ENCODE measurements at places on chromosomes 1 and 21.
A peak's percentile ranks its signal among the peaks of the same experiment; 100 is the strongest.

GRCh38 chr1:3928586-3928985, 28.5 kb upstream of the C1orf174 start:
- no peak for DNase-seq

DNA sequence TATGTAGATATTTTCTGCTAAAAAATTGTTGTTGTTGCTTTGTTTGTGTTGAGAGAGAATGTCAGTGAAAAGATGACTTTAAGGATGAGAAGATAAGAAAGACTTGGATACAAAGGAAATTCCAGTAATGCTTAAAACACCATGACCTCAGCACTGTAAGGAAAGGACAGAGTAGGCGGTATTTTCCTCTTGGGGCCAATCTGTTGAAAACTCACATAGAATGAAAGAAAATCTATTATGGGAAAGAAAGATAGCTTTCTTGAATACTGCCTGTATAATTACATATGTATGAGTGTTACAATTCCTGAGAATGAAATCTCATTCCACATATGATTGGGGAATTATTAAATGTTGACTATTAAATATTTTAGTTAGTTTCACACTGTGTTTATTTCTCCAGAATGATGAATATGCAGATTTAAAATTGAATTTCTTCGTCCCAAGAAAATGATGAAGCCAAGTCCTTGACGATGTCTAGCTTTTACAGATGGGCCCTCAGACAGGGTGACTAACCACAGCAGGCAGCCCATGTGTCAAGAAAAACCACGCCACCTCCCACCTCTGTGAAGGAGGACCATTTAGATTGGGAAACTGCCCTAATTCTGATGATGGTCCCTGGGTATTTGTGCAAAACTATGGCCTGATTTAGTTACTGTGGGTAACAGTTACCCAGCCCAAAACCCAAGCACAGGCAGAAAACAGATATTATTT, 49.7 kb upstream of the LMO4 start:
- DNase-seq, result no peak

GRCh38 chr1:16095447-16095846, 22.0 kb upstream of the FAM131C start:
- no peak for DNase-seq

GRCh38 chr1:112344754-112345423, 51.1 kb upstream of the CTTNBP2NL start:
- DNase-seq, result no peak

- no peak for DNase-seq
Measured at GRCh38 chr1:94395748-94396309, 22.4 kb upstream of the ABCD3 start.

- no peak for DNase-seq
Measured at GRCh38 chr1:181043025-181043888, 9.5 kb downstream of the MR1 start.

DNA sequence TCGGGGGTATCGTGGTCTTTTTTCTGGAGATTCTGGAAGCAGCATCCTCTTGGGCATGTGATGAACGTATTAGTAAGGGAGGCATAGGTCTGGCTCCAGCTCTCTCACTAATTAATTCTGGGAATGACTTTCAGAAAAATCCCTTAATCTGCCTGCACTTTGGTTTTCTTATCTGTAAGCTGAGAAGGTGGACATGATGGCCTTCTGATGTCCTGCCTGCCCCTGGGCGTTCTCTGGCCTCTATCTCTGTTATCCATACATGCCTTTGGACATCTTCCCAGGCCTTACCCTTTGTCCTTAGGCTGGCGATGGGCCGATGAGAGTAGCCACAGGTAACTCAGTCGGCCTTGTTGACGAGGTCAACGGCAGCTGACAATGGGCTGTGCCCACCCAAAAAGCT, 8.8 kb downstream of the NTRK1 start:
- DNase-seq, result no peak

DNA sequence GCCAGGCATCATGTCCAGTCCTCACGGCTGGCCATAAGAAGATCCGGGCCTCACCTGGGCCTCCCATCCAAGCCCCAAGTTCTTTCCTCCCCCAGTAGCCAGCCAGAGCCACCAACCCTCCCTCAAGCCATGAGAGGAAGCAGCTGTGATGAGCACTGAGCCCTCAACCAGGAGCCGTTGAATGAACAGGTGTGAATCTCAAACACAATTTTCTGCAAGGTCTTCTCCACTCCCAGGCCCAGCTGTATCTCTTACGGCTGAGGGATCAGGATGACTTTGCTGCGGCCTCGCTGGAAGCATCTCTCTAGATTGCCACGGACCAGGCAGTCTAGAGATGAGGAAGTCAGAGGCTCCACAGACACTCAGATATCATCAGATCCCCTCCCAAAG, 9.8 kb upstream of the CLDN14 start:
- no peak for DNase-seq

- no peak for DNase-seq
Measured at GRCh38 chr1:167676205-167676915, 45.4 kb upstream of the MPZL1 start.

DNA sequence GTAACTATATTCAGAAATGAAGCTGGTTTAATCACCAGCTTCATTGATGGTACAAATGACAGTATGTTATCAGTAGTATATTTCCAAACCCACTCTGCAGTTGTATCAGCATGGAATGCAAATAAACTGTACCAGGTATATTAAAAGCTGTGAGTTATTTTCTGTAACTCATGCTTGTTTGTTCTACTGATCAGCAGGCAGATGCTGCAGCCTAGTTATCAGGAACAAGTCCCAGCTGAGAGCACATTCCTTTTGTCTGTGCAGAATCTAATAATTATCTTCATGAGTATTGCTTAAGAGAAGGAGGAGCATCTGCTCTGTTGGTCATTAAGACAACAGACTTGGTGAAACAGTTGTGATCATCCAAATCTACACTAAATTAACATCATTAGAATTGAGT, 1331.1 kb downstream of the MRPL39 start:
- no peak for DNase-seq

GRCh38 chr1:172507741-172508140, 25.2 kb upstream of the SUCO start:
- no peak for DNase-seq

DNA sequence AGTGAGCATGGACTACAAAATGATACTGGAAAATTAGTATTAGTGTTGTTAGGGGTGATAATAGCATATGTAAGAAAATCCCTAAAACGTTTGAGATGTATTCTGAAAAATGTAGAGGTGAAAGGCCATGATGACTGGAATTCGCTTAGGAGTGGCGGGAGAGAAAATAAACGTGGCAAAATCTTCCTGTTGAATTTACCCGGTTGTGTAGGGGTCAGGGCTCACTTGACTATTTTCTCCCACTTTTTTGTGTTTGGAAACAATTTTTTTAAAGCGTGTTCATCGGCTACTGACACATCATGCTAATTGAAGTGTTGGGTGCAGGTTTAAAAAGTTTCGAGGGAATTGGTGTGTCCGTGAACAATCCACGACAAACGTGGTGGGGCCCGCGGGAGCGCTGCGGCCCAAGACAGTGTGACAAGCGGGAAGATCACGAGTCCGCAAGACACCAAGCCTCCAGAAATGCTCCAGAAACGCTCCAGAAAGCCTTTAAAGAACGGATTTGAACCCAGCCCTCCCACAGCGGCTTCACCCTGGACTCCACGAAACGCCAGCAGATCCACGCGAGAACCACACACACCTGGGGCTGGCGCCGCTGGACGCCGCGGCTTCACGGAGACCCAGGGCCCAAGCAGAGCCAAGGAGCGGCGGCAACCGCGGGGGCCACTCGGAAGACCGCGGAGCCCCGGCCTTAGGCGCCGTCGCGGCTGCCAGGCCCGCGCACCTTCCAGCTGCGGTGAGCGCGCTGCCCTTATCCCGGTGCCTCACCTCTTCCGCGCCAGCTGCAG, 573 bp downstream of the PSMG1 start:
- DNase-seq, result no peak

- no peak for DNase-seq
Measured at GRCh38 chr1:23069675-23070074, 50.4 kb downstream of the KDM1A start.

DNA sequence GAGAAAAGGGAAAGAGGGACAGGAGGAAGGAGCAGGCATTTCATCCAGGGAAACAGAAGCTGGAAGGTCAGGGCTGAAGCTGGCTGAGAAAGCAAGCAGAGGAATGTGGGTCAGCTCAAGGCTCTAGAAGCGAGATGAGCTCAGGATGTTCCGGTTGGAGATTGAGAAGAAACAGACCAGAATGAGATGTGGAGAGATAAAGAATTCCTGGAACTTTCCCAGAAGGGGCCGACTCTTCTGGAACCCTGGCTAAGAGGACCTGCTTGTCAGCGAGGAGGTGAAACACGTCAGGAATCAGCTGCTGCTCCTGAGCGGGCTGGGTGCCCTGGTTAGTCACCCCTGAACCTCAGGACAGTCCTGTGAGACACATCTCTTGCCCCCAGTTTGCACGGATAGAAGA, 75.9 kb downstream of the HUNK start:
- DNase-seq, result no peak

GRCh38 chr1:101183388-101183699, 53.5 kb upstream of the S1PR1 start:
- no peak for DNase-seq

DNA sequence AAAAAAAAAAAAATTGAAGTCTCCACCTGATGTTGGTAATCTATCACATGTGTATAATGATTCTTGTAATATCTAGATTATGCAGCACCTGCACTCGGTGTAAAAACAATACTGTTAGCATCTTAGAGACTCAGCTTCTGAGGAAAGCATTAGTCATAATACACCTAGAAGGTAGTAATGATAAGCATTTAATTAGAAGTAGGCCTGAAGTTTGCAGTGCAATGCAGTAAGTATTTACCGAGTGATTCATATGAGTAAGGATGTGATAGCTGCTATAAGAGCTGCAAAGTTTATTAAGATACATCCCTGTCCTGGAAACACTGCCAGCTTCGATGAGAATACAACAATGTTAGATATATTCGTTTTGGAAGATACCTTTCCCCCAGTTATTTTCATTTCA, 196.4 kb downstream of the GREM2 start:
- DNase-seq, result no peak

DNA sequence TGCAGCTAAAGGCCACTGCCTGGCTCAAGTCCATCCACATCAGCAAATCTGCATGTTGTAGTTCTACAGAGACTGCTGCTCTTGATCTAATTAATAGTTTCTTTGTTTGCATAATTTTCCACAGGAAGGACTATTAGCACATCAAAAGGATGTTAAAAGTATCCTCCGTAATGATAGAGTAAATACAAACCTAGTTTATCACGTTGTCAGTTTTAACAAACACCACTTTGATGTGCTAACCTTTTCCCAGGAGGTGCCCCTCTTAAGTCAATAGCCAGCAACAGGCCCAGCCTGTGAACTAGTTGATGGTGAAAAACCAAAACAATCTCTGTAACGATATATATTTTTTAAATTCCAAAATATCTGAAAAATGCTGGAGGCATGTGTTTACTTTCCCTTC, 64.2 kb upstream of the SLC22A15 start:
- DNase-seq, result no peak

DNA sequence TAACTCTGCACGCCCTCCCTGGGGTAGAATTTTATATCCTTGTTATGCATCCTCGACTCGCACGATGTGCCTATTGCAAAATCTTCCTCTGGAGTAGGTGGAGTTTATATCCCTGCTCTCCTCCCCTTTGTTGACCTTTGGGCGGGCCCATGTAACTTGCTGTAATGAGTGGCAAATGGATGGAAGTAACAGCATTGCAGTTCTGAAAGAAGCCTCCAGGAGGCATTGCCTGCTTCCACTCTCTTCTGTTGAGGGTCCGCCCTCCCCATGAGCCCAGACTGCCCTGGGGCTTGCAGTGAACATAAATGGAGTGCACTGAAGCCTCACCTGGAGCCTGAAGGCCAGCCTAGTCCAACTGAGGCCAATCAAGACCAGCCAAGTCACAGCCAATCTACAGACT, 62.2 kb upstream of the GRIK3 start:
- DNase-seq, result no peak

GRCh38 chr1:242209063-242209462, 210.2 kb upstream of the MAP1LC3C start:
- DNase-seq, result no peak

- no peak for DNase-seq
Measured at GRCh38 chr1:153233448-153233847, 16.1 kb downstream of the PRR9 start.

GRCh38 chr1:224377676-224378006, 21.0 kb downstream of the CNIH4 start:
- DNase-seq, result no peak

DNA sequence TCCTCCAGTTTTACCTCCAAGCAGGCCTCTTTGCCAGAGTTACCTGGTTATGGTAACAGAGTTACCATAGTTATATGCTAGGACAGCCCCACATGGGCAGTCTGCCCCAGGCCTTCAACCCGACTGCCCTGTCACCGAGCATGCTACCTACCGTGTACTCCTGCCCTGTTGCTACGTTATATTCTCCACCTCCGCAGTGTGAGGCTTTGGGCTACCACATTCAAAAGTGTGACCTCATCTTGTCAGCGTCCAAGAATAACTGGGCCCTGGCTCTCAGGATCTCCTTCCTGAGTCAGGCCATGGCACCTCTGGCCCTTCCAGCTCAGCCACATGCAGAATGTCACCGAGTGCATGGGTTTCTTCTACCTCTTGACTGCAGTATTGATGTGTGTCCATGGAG, 8.9 kb downstream of the MAPKAPK2 start:
- DNase-seq, result no peak

GRCh38 chr1:114979278-114979891, 50.2 kb upstream of the TSHB start:
- DNase-seq, result peak; percentile 7

- DNase-seq, result no peak
Measured at GRCh38 chr21:35510957-35511695, 462.0 kb upstream of the RUNX1 start.

DNA sequence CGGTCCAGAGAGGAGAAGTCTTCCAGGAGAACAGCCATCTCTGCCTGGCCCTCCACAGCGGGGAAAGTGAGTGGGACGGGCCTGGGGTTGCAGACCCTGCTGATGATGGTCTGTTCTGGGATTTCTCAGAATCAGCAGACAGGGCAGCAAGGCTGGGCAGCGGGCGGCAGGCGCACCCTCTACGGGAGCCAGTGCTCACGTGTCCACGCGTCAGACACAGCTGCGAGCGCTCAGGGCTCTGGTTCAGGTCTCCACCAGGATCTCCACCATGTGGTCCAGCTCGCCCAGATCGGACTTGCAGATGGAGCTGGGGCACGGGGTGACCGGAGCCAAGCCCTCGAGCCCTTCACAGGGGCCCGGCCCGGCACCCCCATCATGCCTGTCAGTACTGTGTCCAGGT, 5.5 kb downstream of the CLCA4 start:
- DNase-seq, result no peak

- no peak for DNase-seq
Measured at GRCh38 chr1:87129038-87129437, 199.6 kb upstream of the LMO4 start.

- no peak for DNase-seq
Measured at GRCh38 chr1:57423656-57424211, at the start of gene DAB1. TSS of gene DAB1 (minus strand) at chr1:57424060. CDS start at chr1:57291030, 133,030 bp downstream.

Data from GDM1 (cell line).